AML-193 (cell line): ENCODE measurements at places on chromosomes 3 and 15.

GRCh38 chr3:144968750-144969350 is 997.2 kb downstream of the DIPK2A start:
- no peak for DNase-seq

DNA sequence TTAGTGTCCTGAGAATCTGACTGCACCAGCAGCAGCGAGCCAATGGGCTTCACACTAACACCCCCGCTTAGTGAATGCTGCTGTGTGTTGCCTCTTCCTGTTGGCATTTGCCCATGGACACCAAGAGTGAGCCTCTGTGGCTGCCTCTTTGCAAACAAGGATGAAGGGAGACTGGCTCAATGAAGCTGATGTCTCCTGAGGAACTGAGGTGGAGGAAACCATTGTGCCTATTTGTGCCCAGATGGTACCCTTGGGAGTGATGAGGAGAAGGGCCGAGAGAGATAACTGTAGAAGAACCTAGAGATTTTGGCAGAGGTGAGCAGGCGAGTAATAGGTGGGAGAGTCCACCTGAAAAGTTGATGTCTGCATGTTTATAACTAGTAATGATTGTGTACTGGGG is 51.2 kb downstream of the IL20RB start:
- no peak for DNase-seq

GRCh38 chr3:73668391-73668790 is 43.6 kb upstream of the PDZRN3 start:
- DNase-seq, result no peak

DNA sequence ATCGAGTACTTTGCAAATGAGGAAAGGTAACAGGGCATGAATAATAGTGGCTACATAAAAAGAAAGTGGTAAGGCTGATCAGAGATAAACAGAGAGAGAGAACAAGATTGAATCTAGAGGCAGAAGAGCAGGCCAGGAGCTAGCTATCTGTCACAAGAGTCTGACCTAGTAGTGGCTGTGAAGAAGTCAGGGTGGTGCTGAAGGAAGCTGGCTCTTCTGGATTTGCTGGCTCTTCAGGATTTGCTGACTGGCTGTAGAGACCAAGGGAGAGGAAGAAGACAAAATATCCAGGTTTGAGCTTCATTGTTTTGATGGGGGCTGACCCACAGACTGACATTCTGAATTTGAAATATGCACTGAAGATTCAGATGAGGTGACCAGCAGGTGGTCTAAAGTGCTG is 142.3 kb downstream of the SSR3 start:
- no peak for DNase-seq

DNA sequence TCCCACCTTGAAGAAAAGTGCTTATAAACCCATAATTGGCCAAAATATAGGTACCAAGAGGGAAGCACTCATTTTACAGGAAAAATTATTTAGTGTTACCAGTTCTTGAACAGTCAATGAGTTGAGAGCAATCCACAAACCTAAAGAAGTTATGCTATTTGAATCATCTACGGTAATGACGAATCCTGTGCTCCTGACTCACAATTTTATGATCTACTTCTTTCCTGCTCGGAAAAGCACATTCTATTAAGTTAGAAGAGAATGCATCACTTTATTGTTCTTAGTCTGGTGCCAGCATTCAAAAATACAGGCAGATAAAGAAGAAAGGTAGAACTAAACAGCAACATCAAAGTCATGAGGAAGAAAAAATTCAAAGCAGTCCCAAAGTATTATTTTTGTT is 33.2 kb downstream of the CHRM5 start:
- DNase-seq, result no peak

GRCh38 chr3:17195192-17195611 is 310.4 kb downstream of the PLCL2 start:
- DNase-seq, result no peak

GRCh38 chr3:67015702-67016484 is 17.8 kb downstream of the KBTBD8 start:
- DNase-seq, result no peak

DNA sequence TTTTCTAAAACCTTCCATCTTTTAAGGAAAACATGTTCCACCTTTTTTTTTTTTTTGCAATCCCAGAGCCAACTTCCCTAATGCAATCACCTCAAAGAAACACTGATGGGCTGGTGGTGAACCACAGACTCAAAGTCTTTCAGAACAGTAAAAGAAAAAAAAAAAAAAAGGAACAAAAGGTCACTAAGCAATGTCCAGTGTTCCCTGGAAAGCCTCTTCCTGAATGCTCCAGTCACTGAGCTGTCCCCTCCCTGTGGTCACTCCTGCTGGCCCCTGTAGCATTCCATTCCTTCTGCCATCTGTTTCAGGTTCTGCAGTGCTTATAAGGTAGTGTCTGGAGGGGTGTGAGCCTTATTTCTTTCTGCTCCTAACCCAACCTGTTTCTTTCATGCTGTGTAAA is 53.3 kb downstream of the AAGAB start:
- peak; percentile 24 for DNase-seq
